Immature natural killer cell (primary cell): ENCODE measurements at places on chromosomes 1 and 21.

- no peak for DNase-seq
Measured at GRCh38 chr1:225973158-225973557, 26.0 kb downstream of the SDE2 start.

GRCh38 chr1:19287436-19288185 is 959 bp downstream of the AKR7A3 start:
- no peak for DNase-seq

GRCh38 chr1:3530926-3531818 is 76.7 kb downstream of the ARHGEF16 start:
- no peak for DNase-seq

- no peak for DNase-seq
Measured at GRCh38 chr1:16286122-16286521, 49.1 kb upstream of the CPLANE2 start.

DNA sequence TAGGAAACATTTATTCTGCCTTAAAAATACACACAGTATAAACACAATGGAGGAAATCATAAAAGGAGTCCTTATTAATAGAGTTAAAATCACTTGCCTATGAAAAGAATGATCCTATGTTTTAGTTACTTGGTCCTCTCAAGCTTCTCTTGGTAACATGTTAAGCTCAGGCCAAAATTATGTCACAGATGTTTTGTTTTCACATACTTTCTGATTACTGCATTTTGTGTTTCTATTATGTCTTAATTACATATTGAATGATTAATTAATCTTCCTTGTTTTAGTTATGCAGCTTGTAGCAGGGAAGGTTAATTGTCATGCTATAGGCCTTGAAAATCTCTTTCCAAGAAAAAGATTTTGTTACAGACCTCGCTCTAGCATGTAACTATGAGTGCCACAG is 406.0 kb downstream of the PLA2G4A start:
- no peak for DNase-seq

- peak; percentile 25 for DNase-seq
Measured at GRCh38 chr1:97137862-97138514, 416.4 kb downstream of the PTBP2 start.

GRCh38 chr1:156549390-156549789 is 23.0 kb downstream of the IQGAP3 start:
- DNase-seq = no peak

DNA sequence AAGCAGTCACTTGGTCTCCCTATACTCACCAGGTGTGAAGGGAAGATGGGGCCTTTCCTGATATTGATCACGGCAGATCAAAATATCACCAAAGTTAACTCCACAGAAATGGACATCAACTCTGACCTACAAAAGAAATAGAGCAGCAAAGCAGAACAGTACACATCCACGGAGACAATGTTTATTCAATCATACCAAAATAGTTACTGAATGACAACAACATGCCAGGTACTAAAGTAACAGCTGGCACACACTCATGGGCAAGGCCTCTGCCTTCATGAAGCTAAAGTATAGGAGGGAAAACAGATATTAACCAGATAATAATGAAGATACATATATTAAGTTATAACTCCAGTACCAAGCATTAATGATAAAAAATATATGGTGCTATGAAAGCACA is 59.2 kb upstream of the RASAL2 start:
- no peak for DNase-seq

DNA sequence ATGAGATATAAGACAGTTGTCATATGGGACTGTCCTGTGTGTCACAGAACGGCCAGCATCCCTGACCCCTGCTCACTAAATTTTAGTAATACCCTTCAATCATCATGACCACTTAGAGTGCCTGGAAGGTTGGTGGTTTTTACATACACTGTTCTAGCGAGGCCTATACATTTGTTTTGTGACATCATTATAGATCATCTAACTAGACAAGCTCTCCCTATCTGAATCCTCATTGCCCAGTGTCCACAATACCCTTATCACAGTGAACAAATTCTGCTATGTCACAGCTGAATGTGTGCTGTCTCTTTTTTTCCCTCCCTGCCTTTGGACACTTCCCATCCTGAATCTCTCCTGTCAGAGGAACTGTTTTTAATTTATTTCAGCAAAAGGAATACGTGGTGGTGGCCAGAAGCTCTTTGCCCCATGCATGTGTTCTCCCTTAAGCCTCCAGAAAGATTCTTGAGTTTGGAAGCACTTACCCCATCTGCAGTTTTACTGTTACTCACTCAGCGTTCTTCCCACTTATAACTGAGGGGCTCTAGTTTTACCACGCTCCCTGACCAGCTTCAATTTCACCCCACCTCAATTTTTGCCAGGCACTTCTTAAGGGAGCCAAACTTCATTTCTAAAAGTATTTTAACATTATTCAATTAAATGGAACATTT is 70.3 kb downstream of the OLFML2B start:
- no peak for DNase-seq

- DNase-seq = no peak
Measured at GRCh38 chr1:97044159-97044760, 322.7 kb downstream of the PTBP2 start.

DNA sequence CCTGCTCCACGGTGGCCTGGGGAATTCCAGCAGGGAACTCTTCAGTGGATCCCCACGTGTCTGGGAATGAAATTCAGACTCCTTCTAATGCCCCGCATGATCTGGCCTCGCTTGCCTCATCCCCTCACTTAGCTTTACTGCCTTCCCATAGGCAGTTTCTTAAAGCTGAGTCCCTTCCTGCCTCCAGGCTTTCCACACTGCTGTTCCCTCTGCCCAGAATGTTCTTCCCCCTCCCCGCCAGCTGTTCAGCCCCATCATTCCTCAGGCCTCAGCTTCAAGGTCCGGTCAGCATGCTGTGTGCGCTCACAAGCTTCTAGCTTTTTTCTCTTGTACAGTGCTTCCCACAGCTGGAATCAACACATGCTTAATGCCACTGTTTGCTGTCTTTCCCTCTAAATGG is 54.9 kb upstream of the WASF2 start:
- DNase-seq = no peak

GRCh38 chr1:62184336-62184735 is 10.3 kb upstream of the L1TD1 start:
- no peak for DNase-seq

GRCh38 chr1:182147136-182147820 is 85.8 kb upstream of the ZNF648 start:
- no peak for DNase-seq

- no peak for DNase-seq
Measured at GRCh38 chr21:32392299-32392879, 423 bp downstream of the URB1 start.

GRCh38 chr1:111789142-111789541 is 33.4 kb downstream of the DDX20 start:
- no peak for DNase-seq

GRCh38 chr1:229694053-229694693 is 68.1 kb downstream of the URB2 start:
- DNase-seq = no peak

DNA sequence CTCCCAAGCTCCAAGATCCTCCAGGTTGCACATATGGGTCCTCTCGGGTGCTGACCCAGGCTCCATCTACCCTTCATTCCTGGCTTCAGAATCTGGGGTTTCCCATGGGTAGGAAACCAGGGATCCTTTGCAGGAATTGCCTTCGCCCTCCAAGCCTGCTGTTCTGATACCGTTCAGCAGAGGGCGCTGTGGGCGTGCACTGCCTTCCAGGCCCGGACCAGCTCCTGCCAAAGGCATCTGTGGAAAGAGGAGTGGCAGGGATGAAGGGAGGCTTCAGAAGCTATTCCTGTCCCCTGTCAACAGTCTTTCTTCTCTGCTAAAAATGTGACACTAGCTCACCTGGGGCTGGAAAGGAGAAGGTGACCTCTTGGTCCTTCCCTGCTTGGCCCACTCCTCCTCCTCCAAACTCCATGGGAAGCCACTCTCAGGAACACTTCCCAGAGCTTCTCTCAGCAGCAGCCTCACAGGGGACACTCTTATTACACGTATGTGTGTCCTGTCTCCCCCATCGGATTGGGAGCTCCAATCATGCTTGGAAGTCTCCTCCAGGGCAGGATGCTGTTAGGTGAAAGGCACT is 71.2 kb downstream of the VWA5B1 start:
- no peak for DNase-seq

GRCh38 chr1:54488779-54489626 is 59.0 kb upstream of the ACOT11 start:
- DNase-seq = peak; percentile 79
